ENCODE measurements at places on chromosomes 3 and 15. TPM values are rescaled to one million over a fixed set of nuclear protein-coding genes. Genes with fewer than 3 reads are reported as not detected.

ERICH6 gene
- total RNA-seq = 0.69 TPM

RBM5 gene
- total RNA-seq = 363 TPM

FRMD5 gene
- total RNA-seq = 43.8 TPM

DNA sequence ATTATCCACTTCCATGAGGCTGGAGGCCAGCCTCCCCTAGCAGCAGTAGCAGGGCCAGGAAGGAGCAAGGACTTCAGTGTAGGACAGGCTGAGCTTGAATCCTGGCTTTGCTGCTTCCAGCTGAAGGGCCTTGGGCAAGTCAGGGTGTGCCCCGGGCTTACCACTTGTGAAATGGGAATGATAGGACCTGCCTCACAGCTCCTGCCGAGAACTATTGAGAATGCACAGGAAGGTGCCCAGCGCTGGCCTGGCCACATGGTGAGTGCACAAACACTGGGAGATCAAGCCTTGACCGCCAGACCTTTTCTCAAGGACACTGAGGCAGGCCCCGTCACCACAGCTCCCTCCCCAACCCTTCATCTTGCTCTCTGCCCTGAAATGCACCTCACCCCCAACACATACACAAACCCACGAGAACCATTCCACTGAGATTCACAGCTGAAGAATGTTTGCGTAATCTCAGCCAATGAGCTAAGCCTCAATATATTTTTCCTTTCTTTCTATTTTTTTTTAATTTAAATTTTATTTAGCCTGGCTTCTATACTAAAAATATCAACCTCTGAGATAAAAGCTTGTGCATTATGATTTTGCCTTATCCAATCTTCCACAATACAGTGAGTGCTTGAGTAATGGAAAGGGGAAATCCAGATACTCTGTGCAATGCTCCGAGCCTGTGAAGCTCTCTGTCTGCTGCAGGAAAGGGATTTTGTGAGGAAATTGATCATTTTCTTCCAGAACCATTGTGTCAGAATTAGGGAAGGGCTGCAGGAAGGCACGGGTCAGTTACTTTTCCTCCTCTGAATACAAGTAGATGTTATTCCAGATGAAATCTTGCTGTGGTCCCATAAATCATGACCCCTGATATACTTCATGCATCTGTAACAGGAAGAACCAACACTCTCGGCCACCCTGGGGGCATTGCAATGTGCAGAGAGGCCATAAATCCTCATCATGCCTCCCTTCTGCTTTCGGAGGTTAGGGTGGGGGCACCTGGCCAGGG lies 193.9 kb downstream of the TLE3 start:
- peaks cover 7% of the 10 kb centered on the region for H3K27me3 ChIP-seq
- no peak overlapping the region for H3K4me3 ChIP-seq
- DNase-seq = no peak
- H3K27ac ChIP-seq = no peak overlapping the region
- H3K4me1 ChIP-seq = peaks cover 5% of the 10 kb centered on the region
- H3K36me3 ChIP-seq = no peaks in the 10 kb centered on the region

GRCh38 chr15:64775551-64776401 lies at the start of gene RBPMS2:
TSS of gene RBPMS2 (minus strand) at chr15:64775589. CDS start at chr15:64775319, 270 bp downstream.
- no peak within 1 kb of the TSS for H3K27ac ChIP-seq
- H3K27me3 ChIP-seq = peaks cover 14% of the 10 kb centered on the region
- no peak for DNase-seq
- H3K4me3 ChIP-seq = peak within 1 kb of the TSS; percentile 82
- H3K4me1 ChIP-seq = no peaks in the 10 kb centered on the region
- no peaks in the 10 kb centered on the region for H3K36me3 ChIP-seq

GRCh38 chr3:184727357-184728009 lies 15.6 kb upstream of the MAGEF1 start:
- no peaks in the 10 kb centered on the region for H3K36me3 ChIP-seq
- H3K27me3 ChIP-seq = peaks cover 4% of the 10 kb centered on the region
- H3K4me3 ChIP-seq = no peak overlapping the region
- peaks cover 32% of the 10 kb centered on the region for H3K4me1 ChIP-seq
- H3K27ac ChIP-seq = no peak overlapping the region
- peak; percentile 50 for DNase-seq

DNA sequence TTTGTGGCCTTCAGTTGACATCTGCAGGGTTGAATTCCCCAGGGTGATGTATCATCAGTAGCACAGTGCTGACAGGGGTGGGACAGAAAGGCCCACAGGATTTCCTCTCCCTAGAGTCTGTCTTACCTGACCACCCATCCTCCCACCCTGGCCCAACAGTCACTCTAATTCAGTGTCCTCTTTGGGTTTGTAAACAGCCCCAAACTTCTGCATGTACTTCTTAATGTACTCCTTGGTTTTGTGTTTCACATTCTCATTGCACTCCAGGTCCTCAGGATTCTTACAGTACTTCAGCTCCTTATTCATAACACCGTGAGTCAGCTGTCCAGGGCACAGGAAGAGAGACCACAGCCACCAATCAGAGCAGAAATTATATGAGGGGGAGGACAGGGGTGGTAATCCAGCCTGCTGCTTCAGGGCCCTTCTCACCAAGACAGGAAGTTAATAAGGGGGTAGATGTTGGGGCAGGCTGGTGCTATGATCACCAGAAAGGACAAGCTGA lies 37.5 kb downstream of the NBEAL2 start:
- DNase-seq = no peak
- H3K4me1 ChIP-seq = peaks cover 3% of the 10 kb centered on the region
- H3K27ac ChIP-seq = no peak overlapping the region
- peaks cover under 1% of the 10 kb centered on the region for H3K27me3 ChIP-seq

DNA sequence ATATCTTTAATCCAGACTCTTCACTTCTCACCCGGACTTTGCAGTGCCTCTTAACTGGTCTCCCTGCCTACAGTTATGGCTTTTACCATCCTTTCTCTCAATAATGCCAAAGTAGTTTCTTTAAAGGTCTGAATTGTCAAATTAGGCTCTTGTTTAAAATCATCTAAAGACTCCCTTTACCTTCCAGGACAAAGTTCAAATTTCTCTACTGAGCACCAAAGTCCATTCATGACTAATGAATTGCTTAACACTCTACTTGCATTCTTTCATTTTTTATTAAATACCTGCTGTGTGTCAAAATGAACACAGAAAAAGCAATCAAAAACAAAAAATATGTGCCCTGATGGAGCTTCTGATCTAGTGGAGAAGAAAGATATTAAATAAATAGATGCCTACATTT lies 472.4 kb upstream of the UBE2E2 start:
- DNase-seq = no peak
- H3K36me3 ChIP-seq = no peaks in the 10 kb centered on the region
- no peak overlapping the region for H3K4me3 ChIP-seq
- no peaks in the 10 kb centered on the region for H3K4me1 ChIP-seq
- H3K27ac ChIP-seq = no peak overlapping the region

DNA sequence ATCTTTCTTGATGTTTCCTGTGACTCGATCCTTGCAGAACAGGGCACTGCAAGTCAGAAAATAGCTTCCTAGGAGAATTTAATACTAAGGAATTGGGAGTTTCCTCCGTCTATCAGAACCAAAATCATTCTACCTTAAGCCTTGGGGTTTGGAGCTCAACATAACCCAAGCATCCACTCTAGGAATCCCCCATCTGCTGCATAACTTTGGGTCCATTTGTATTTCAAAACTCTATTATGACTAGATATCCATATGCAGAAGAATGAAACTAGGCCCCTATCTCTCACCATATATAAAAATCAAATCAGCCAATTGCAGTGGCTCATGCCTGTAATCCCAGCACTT lies 61.7 kb upstream of the AKAP13 start:
- no peak for DNase-seq
- no peak overlapping the region for H3K4me3 ChIP-seq
- no peaks in the 10 kb centered on the region for H3K36me3 ChIP-seq
- H3K27me3 ChIP-seq = no peaks in the 10 kb centered on the region

DNA sequence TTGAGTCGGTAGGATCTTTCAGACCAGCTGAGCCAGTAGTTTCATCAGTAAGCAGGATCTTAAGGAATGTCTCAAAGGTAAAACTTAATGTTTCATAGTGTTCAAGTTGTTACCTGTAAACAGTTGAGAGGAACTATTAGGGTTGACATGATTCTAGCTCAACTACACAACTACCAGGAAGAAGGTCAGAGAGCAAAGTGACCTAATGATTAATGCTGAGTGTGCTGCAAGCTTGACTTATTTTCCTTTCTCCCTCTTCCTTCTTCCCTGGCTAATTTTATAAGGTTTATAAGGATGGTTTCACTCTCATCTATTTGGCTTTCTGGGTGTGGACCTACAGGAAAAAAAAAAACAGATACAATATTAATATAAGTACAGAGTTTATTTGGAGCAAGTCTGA lies 30.2 kb upstream of the LHFPL4 start:
- no peak overlapping the region for H3K4me3 ChIP-seq
- no peaks in the 10 kb centered on the region for H3K4me1 ChIP-seq
- DNase-seq = no peak
- peaks cover 5% of the 10 kb centered on the region for H3K36me3 ChIP-seq
- no peaks in the 10 kb centered on the region for H3K27me3 ChIP-seq

GRCh38 chr3:77414881-77415280 lies 375.0 kb downstream of the ROBO2 start:
- peaks cover 4% of the 10 kb centered on the region for H3K36me3 ChIP-seq
- no peak overlapping the region for H3K4me3 ChIP-seq
- peak overlapping the region; percentile 0 for H3K27ac ChIP-seq
- H3K27me3 ChIP-seq = peaks cover 10% of the 10 kb centered on the region
- peaks cover 17% of the 10 kb centered on the region for H3K4me1 ChIP-seq

- H3K4me1 ChIP-seq = peaks cover 19% of the 10 kb centered on the region
- no peaks in the 10 kb centered on the region for H3K36me3 ChIP-seq
- DNase-seq = no peak
Observed at GRCh38 chr3:192943393-192943792, 25.7 kb upstream of the MB21D2 start.

DNA sequence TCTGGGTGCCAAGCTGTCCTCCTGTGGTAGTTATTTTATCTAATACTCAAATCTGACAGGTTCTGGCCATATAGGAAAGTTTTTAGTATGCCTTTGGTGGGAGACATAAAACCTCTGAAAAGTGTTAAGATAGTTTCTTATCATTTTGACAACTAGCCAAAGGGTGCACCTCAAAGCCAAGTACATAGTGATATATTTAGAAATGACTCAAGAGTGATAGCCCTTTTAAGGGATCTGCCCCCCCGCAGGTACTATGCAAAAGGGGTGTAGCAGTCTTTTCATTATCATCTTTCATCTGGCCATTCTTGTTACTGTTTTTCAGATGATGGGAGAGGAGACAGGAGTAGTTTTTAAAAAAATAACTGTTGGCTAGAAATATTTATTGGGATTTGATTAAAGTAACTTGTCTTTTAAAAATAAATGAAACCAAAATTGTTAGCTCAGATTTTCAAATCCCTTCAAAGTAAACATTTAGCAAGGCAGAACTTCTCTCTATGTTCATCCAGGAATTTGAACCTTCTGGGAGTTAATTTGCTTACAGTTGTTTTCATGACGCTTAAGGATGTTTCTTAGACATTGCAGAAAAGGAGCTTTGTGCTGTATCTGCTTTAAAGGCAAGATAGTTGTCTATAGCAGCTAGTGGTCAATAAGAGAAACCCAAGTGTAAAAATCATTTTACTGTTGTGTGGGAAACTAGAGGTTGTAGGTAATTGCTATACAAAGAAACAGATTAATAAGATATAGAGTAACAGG lies 5.1 kb downstream of the PHLDB2 start:
- H3K27ac ChIP-seq = no peak overlapping the region
- DNase-seq = no peak
- H3K4me3 ChIP-seq = peak overlapping the region; percentile 13
- H3K4me1 ChIP-seq = peaks cover 53% of the 10 kb centered on the region
- no peaks in the 10 kb centered on the region for H3K36me3 ChIP-seq

DNA sequence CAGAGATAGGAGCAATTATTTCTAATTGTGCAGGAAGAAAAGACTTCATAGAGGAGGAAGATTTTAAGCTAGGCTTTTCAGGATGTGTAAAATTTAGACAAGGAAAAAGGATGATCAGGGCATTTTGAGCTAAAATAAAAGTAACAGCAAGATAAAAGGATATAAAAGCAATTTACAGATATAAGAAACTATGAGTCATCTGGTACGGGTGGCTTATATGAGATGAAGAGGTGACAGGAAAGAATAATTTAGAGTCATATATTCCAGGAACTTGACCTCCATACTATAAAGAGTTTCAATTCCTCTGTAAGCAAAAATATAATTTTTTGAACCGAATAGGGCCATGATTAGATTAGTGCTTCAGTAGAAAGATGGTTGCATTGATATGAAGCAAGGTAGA lies 273.7 kb downstream of the RBMS3 start:
- no peak overlapping the region for H3K4me3 ChIP-seq
- no peak overlapping the region for H3K27ac ChIP-seq
- H3K36me3 ChIP-seq = no peaks in the 10 kb centered on the region
- no peak for DNase-seq
- no peaks in the 10 kb centered on the region for H3K27me3 ChIP-seq

DNA sequence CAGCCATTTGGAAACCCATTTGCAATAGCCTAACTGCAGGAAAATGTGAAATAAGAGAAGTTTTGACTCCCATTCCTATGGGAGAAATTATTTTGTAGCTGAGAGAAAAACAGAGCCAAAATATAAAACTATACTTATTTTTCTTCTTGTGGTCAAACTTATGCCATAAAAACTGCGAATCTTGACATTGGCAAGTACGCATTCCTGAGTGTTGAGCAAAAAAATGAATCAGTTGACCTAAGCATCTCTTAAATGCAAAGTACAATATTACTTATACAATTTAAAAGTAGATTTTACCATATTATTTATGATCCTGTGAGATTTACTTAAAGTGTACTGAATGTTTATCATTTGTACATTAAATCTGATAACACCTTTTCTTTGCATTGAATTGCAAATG lies 50.1 kb upstream of the CMC1 start:
- H3K27ac ChIP-seq = no peak overlapping the region
- no peaks in the 10 kb centered on the region for H3K36me3 ChIP-seq
- H3K27me3 ChIP-seq = peaks cover 3% of the 10 kb centered on the region
- H3K4me1 ChIP-seq = no peaks in the 10 kb centered on the region

DNA sequence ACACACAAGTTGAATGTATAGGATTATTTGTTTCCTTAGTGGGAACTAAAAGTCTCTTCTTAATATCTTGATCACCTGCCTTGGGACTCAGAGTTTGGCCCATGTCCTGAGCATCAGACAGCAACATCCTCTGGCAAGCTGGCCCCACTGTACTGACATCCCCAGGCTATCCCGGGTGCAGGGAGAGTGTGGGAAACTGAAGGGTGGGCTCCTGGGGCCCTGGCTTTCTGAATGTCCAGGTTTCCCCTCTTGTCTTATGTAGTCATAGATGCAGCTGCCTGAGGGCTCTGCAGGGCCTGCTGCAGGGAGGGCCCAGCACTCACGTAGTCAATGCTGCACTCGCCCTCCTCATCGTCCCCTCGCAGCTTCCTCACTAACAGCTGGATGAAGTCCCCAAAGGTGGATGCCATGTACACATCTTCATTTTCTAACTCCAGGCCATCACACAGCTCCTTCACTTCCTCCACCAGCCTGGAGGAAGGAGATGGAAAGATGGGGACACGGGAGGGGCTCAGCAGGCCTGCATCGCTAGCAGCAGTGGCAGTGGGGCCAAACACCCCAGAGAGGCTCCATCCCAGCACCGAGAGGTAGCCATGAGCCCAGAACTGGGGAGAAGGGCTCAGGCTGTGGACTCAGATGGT lies 42.8 kb downstream of the ALDH1L1 start:
- peak overlapping the region; percentile 75 for H3K27ac ChIP-seq
- no peak overlapping the region for H3K4me3 ChIP-seq
- H3K27me3 ChIP-seq = peaks cover 2% of the 10 kb centered on the region
- no peak for DNase-seq
